ENCODE measurements at places on chromosomes 4 and X. TPM values are rescaled to one million over a fixed set of nuclear protein-coding genes. Genes with fewer than 3 reads are reported as not detected.

GRCh38 chrX:123184219-123184865 lies at the start of gene GRIA3:
TSS of gene GRIA3 (plus strand) at chrX:123184278. CDS start at chrX:123184536, 258 bp downstream.
- no peaks in the 10 kb centered on the region for H3K27me3 ChIP-seq
- no peaks in the 10 kb centered on the region for H3K4me1 ChIP-seq
- H3K4me3 ChIP-seq: peak within 1 kb of the TSS; percentile 26
- no peaks in the 10 kb centered on the region for H3K36me3 ChIP-seq
- no peak for DNase-seq

- H3K27ac ChIP-seq: no peak overlapping the region
- peaks cover 7% of the 10 kb centered on the region for H3K4me1 ChIP-seq
Measured at GRCh38 chrX:49312176-49312575, 8.7 kb downstream of the GAGE10 start.

GRCh38 chrX:124426288-124427169 lies 80.2 kb downstream of the SH2D1A start:
- no peaks in the 10 kb centered on the region for H3K4me1 ChIP-seq
- peak overlapping the region; percentile 70 for H3K27ac ChIP-seq
- H3K4me3 ChIP-seq: no peak overlapping the region
- peak; percentile 7 for DNase-seq

- no peak for DNase-seq
- H3K27me3 ChIP-seq: no peaks in the 10 kb centered on the region
- H3K4me1 ChIP-seq: no peaks in the 10 kb centered on the region
- H3K36me3 ChIP-seq: no peaks in the 10 kb centered on the region
- no peak overlapping the region for H3K27ac ChIP-seq
Measured at GRCh38 chr4:139866276-139866962, 200.8 kb downstream of the MGST2 start.

- H3K36me3 ChIP-seq: no peaks in the 10 kb centered on the region
- H3K4me1 ChIP-seq: no peaks in the 10 kb centered on the region
- no peaks in the 10 kb centered on the region for H3K27me3 ChIP-seq
- no peak for DNase-seq
- H3K4me3 ChIP-seq: no peak overlapping the region
Measured at GRCh38 chrX:45845142-45845541, 644.5 kb upstream of the DIPK2B start.

GRCh38 chrX:10579112-10580011 lies 41.0 kb downstream of the MID1 start:
- H3K36me3 ChIP-seq: no peaks in the 10 kb centered on the region
- H3K4me3 ChIP-seq: peak overlapping the region; percentile 6
- H3K27me3 ChIP-seq: no peaks in the 10 kb centered on the region
- peak; percentile 15 for DNase-seq
- H3K27ac ChIP-seq: peak overlapping the region; percentile 79

DNA sequence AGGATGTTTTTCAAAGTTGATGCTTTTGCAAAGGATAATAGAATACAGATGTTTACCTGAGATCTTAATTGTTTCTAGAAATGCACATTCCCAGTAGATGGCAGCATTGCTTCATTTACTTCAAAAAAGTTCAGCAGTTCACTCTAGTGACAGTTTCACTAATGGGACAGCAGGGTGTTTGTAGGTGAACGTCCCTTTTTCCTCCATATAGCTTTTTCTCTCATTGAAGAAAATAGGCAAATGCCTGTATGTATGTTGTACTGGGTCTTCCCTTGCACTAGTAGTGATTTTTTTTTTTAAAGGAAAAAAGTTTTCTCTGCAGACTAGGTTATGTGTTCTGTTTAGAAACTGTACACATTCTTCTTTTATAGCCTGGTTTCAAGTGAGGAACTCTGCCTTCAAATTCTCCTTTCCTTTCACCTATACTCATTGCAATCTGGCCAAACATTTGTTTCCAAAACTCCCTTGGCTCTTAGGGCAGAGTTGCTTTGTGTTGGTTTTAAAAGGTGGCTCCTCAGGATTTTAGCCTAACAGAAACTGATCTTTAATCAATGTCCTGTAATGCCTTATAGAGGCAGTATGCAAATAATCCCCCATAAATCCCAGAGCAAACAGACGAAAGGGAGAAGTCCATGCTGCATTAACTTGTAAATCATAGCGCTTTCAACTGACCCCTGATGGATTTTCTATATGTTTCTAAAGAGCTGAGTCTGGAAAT lies 86.3 kb downstream of the EGF start:
- H3K27ac ChIP-seq: no peak overlapping the region
- no peak overlapping the region for H3K4me3 ChIP-seq
- no peaks in the 10 kb centered on the region for H3K4me1 ChIP-seq
- peaks cover 3% of the 10 kb centered on the region for H3K27me3 ChIP-seq
- no peaks in the 10 kb centered on the region for H3K36me3 ChIP-seq

GRCh38 chr4:157076578-157076947 lies 613 bp downstream of the GLRB start:
- no peaks in the 10 kb centered on the region for H3K4me1 ChIP-seq
- H3K27me3 ChIP-seq: no peaks in the 10 kb centered on the region
- H3K4me3 ChIP-seq: peak overlapping the region; percentile 85
- H3K27ac ChIP-seq: no peak overlapping the region
- H3K36me3 ChIP-seq: no peaks in the 10 kb centered on the region

GRCh38 chr4:40306976-40307375 lies 28.2 kb upstream of the CHRNA9 start:
- H3K4me1 ChIP-seq: no peaks in the 10 kb centered on the region
- H3K4me3 ChIP-seq: no peak overlapping the region
- no peaks in the 10 kb centered on the region for H3K36me3 ChIP-seq
- H3K27me3 ChIP-seq: no peaks in the 10 kb centered on the region

- no peak overlapping the region for H3K27ac ChIP-seq
- H3K4me1 ChIP-seq: no peaks in the 10 kb centered on the region
- H3K4me3 ChIP-seq: no peak overlapping the region
- no peaks in the 10 kb centered on the region for H3K36me3 ChIP-seq
Measured at GRCh38 chr4:112664611-112665010, 27.7 kb downstream of the LARP7 start.

GRCh38 chr4:91058345-91058744 lies 931.2 kb downstream of the CCSER1 start:
- no peaks in the 10 kb centered on the region for H3K27me3 ChIP-seq
- no peak for DNase-seq
- H3K27ac ChIP-seq: no peak overlapping the region
- no peaks in the 10 kb centered on the region for H3K36me3 ChIP-seq
- no peak overlapping the region for H3K4me3 ChIP-seq

DNA sequence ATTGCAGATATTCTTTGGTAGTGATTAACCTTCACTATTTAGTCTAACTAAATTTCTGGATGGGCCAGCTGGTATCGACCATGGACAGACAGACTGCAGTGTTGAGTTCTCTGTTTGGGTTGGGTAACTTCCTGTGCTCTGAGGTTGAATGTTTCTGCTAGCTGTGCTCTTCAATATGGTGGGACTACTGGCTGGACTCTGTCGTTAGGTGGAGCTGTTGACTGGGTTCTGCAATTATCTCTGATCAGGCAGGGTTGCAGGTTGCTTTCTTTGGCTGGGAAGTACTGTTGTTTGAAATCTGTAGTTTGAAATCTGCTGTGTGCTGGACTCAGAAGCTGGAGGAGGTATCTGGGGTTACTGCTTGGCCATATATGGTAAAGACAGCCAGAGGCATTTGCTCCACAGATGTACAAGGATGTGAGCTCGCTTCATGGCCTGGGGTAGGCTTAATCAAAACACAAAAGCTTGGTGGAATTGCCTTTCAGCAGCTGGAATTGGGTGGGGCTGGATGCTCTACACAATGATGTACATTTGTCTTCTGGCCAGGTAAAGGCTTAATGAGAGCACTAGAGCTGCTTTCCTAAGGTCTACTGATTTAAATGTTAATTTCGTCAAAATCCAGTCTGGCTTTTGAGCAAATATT lies 1472.0 kb downstream of the FAM133A start:
- H3K27me3 ChIP-seq: no peaks in the 10 kb centered on the region
- H3K36me3 ChIP-seq: no peaks in the 10 kb centered on the region
- DNase-seq: no peak
- H3K4me3 ChIP-seq: no peak overlapping the region
- no peak overlapping the region for H3K27ac ChIP-seq

DNA sequence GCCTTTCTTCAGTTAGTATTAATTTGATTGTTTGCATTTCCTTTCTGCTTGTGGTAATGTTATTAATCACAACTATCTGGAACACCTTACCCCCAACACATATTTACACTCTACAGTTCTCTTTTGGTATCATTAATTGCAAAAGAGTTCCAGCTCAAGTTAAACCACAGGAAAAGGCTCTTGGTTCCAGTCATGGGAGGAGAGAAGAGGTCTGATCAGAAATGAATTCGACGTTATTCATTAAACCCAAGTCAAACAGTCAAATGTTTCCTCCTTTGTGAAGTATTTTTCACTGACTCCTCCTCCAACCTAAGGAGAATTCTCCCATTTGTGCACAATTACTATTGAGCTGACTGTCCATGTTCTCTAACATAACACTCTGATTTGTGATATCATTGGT lies 91.4 kb downstream of the SLC39A8 start:
- no peak overlapping the region for H3K27ac ChIP-seq
- DNase-seq: no peak
- no peak overlapping the region for H3K4me3 ChIP-seq
- no peaks in the 10 kb centered on the region for H3K27me3 ChIP-seq
- H3K4me1 ChIP-seq: no peaks in the 10 kb centered on the region

- H3K36me3 ChIP-seq: no peaks in the 10 kb centered on the region
- H3K27me3 ChIP-seq: peaks cover 2% of the 10 kb centered on the region
- peak overlapping the region; percentile 85 for H3K4me3 ChIP-seq
Measured at GRCh38 chr4:89307178-89307445, 488 bp downstream of the GPRIN3 start.

DNA sequence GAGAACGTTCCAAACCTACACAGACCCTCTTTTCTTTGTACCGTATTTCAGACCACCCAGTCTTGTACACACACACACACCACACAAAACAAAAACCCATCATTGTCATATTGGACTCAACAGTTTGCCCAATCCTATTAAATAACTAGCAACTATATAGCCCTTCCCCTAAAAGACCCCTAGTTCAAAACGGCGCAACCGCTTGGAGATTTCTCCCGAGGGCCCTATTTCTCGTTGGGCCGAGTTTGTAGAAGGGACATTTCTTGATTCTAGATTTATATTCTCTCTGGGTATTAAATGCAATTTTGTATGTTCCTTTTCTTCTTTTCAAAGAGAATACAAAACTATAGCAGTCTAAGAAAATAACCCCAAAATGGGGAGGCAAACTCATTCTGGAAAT lies 547 bp upstream of the PDGFRA start:
- H3K27ac ChIP-seq: peak overlapping the region; percentile 96
- peaks cover 19% of the 10 kb centered on the region for H3K4me1 ChIP-seq
- peaks cover 51% of the 10 kb centered on the region for H3K27me3 ChIP-seq
- DNase-seq: no peak

GRCh38 chr4:3374011-3374645 lies 67.6 kb upstream of the HGFAC start:
- no peak overlapping the region for H3K4me3 ChIP-seq
- no peaks in the 10 kb centered on the region for H3K27me3 ChIP-seq
- peak; percentile 2 for DNase-seq

DNA sequence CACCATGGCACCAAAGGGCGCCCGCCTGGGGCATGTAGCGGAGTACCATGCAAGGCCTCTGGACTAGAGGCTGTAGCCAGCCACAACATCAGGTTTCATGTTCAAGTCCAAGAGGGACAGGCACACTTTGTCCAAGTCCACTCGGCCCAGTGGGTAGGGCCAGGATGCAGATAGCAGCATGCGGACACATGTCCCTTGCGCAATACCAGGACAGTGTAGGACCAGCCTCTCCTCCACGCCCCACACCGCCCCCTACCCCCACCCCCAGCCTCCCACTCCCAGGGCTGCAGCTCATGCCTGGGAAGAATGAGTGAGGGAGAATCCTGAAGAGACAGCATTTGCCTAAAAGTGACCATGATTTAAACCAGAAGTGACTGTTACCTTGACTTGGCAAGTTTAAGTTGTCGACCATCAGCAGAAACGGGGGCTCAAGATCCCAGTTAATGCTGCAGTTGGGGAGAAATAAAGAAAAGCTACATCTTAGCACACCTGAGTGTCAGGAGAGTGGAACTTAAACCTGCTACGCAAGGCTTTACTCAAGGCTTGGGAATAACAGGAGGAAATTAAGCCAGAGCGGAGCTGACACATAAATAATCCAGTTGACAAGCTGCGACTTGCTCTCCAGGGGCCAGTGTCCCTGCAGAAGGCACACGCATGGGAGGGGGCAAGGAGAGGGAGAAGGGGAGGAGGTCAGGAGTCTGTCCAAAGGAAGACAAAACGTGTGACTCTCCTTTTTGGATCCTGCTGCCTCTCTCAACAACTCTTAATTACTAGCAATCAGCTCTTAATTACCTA lies 221.7 kb downstream of the BCOR start:
- H3K4me1 ChIP-seq: no peaks in the 10 kb centered on the region
- H3K27me3 ChIP-seq: no peaks in the 10 kb centered on the region
- H3K36me3 ChIP-seq: no peaks in the 10 kb centered on the region
- no peak for DNase-seq
- H3K27ac ChIP-seq: no peak overlapping the region

DNA sequence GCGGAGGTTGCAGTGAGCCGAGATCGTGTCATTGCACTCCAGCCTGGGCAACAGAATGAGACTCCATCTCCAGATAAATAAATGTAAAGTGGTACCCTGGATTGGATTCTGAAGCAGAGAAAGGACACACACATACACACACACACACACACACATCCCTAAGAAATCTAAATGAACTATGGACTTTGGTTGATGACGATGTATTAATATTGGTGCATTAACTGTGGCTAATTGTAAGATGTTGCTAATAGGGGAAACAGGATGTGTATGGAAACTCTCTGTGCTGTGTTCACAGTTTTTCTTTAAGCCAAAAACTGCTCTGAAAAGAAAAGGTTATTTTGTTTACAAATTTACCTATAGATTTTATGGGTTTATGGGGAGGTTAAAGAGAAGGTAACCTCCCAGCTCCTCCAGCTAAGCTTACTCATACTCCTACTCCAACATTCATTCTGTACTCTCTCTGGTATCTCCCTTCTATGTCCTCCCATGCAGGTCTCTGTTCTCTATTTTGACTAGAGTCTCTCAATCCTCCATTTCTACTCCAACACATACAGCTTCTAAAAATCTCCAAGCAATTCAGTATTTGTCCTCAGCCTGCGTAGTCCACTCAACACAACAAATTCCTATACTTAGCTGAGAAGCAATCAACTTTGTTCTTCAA lies 46.5 kb upstream of the RELL1 start:
- no peak for DNase-seq
- H3K27me3 ChIP-seq: no peaks in the 10 kb centered on the region
- no peaks in the 10 kb centered on the region for H3K4me1 ChIP-seq
- no peak overlapping the region for H3K4me3 ChIP-seq
- H3K27ac ChIP-seq: peak overlapping the region; percentile 38
- no peaks in the 10 kb centered on the region for H3K36me3 ChIP-seq

DNA sequence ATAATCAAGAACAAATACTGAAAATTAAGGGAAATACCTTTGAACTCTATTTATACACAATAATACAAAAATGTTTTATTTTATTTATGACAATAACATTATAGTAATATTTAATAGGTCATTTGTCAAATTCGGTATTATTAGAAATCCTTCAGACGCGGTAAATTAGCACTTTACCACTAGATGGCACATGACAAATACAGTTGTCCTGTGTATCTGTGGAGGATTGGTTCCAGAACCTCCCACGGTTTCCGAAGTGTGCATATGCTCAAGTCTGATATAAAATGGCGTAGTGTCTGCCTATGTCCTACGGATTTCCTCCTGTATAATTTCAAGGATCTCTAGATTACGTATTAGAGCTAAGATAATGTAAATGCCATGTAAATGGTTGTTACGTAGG lies 8.1 kb upstream of the LINC00632 start:
- H3K4me3 ChIP-seq: no peak overlapping the region
- no peaks in the 10 kb centered on the region for H3K4me1 ChIP-seq
- H3K36me3 ChIP-seq: no peaks in the 10 kb centered on the region
- no peaks in the 10 kb centered on the region for H3K27me3 ChIP-seq
- H3K27ac ChIP-seq: no peak overlapping the region
- DNase-seq: peak; percentile 22

NMU gene
- 2.0 TPM for polyA plus RNA-seq

DDIT4L gene
- 0.64 TPM for polyA plus RNA-seq

ADAMTS3 gene
- 0.59 TPM for polyA plus RNA-seq

CLDN34 gene
- polyA plus RNA-seq: not detected

MAGEE1 gene
- polyA plus RNA-seq: 0.52 TPM

Data from hepatocyte (in vitro differentiated cells).